ENCODE measurements at places on chromosomes 2 and 18.
A peak's percentile ranks its signal among the peaks of the same experiment; 100 is the strongest.

DNA sequence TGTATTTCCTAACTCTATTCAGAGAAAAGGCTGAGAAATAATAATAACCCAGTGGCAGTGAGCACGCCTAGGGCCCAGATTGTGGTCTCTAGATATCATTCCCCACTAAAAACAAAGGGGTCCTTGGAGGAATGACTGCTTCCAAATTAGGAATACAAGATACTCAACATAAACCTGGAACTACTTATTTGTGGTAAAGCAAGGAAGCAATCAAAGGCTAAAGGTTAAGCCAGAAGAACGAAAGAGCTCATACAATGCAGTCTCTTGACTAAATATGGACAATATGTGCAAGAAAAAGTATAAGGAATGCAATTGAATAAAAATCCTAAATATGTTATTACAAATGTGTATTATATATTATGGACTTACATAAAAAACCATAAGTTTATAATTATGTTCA lies 253.5 kb upstream of the NRP2 start:
- DNase-seq, result no peak

DNA sequence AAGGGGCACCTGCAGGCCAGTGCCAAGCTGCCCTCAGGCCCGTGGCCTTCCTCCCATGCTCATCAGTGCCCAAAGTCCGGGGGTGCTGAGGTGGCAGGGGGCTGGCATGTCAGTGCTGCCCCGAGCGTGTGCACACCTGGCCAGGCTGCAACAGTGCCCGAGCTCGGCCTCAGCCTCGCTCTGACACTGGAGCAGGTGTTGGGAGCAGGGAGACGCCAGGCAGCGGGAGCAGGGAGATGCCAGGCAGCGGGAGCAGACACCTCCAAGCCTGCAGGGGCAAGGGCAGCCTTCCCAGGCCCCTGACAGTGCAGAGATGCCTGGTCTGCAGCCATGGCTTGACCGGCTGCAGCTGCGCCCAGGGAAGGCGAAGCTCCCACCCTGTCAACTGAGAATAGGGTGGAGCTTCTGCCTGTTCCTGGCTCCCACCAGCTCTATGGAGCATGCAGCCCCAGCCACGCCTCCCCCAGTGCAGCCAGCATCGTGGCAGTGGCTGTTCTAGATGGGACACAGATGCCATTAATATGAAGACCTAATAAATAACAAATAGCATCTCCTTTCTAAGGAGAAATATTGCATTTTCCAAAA lies 82.4 kb downstream of the DTNB start:
- DNase-seq, result no peak

DNA sequence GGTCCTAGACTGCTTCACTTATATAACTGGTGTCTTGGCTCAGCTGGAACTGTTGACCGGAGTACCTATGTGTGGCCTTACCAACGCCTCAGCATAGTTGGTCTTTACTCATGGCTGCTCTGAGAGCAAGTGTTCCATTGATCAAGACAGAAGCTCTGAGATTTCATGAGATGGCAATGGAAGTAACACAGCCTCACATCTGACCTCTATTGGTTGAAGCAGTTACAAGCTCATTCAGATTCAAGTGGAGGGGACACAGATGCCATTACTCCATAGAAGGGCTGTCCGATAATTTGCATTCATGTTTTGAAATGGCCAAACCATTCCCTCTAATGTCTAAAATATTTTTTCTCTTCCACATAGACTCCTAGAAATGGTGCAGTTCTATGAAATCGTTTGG lies 46.4 kb upstream of the STK39 start:
- no peak for DNase-seq

DNA sequence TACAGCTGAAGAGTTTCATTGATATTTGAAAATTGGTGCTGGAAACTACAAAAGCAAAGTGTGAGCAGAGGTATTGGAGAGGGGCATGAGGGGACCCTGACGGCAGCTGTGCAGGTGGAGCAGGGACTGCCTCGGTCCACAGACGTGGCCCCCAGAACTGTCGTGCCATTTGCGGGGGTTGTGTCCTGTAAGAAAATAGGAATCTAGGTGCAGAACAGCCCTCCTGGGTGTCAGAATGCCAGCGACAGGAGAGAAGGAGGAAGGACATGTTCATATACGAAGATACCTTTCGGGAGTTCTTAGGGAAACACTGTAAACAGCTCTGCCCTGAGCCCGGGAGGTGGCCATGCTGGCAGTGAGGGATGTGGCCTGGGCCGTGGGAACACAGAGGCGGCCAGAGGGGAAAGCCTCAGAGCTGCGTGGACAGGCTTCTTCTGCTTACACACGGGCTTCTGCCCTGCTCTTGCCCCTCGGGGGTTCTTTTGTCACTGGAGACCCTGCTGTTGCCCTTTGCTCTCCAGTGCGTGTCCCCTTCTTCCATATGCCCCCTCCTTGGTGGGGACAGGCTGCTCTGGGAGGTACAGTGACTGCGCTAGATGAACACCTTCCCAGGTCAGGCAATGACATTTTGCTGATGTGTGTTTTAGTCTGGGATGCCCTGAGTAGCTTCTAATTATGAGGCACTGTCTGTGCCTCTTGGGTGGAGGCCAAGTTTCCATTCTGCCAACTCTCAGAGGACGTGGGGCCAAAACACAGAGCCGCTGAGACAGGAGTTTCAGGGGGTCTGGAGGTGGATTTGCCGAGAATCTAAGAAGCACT lies 81.9 kb upstream of the TXNDC2 start:
- DNase-seq, result no peak

DNA sequence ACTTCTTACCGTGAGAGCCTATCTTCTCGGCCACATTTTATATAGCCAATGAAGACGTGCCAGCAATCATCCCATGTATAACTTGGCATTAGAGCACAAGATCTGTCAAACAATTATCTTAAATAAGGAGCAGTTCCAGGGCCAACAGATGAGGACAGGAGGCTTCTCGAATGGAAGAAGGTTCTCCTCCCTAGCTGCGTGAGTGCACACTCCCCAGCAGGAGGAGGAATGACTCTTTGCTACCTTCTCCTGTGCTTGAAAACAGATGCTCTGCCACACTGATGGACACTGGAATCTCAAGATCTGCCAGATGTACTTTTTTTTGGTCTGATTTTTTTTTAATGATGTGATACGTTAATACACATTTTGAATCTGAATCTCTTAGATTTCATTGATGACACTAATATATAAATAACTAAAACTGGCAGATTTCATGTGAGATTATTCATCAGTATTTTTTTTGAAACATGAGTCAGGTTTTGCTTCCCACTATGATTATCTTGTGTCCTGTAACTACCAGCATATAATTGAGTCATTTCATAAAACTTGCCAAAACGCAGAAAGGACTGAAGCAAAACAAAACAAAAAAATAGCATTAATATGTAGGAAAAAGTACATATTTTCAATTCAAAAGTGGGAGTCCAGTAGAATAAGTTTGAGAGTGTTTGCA lies 626 bp upstream of the VIT start:
- no peak for DNase-seq

GRCh38 chr2:130346041-130346740 lies 3.5 kb downstream of the IMP4 start:
- no peak for DNase-seq

- no peak for DNase-seq
Observed at GRCh38 chr2:106195456-106195855, 1.4 kb upstream of the UXS1 start.

- DNase-seq, result no peak
Observed at GRCh38 chr2:52036024-52036423, 1004.1 kb upstream of the NRXN1 start.

DNA sequence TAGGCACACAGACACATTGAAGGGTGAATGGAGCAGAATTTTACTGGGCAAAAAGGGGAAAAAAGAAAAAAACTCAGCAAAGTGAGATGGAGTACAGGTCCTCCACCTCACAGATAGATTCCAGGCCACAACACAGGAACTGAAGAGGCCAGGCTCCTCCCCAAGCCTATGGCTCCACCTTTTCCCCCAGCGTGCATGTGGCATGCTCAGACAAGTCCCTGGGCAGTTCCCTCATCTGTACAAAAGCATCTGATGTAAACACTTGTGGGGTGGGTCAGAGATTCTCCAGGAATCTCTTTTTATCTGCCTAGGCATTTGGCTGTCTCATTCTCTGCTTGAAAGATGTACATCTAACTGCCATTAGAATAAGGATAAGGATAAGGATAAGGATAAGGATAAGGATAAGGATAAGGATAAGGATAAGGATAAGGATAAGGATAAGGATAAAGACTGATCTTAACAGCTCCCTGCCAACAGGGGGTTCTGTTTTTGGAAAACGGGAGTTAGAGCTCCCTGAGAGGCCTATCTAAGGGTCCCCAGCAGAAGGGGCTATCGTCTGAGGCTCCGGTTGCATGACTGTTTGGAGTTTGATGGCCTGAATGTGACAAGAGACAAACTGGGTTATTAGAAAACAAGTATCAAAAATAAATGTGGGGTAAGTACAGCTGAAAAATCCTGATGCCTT lies 17.2 kb upstream of the ASXL3 start:
- no peak for DNase-seq

DNA sequence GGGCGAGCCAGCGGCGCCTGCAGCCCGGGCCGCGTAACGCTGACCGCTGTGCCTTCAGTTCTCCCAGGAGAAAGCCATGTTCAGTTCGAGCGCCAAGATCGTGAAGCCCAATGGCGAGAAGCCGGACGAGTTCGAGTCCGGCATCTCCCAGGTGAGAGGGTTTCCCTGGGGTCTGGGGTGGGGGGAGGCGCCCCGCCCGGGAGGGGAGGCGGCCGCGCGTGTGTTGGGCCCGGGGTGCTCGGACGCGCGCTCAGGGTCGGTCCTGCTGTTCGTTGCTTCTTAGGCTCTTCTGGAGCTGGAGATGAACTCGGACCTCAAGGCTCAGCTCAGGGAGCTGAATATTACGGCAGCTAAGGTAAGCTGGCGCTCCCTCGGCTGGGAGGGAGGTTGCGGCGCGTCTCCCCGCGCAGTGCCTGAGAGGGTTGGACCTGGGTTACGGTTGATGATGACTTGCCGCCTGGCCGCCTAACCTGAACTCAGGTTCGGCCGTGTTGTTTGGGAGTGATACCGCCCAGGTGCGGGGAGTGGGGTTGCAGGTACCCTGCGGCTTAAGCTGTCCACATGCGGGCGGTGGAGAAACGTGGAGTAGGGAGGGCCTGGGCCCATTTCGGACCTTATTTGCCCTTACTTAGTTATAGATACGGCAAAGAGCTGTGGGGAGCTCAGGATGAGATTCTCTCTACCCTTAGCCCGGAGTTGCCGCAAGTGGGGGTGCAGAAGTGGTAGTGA lies 638 bp downstream of the RPS7 start:
- DNase-seq, result peak; percentile 77

- DNase-seq, result no peak
Observed at GRCh38 chr2:173513107-173513727, 158.5 kb downstream of the CDCA7 start.

Data from activated CD8-positive, alpha-beta memory T cell treated with anti-CD3 and anti-CD28 coated beads for 24 hours (primary cell).